ENCODE measurements at places on chromosomes 12 and 14.

DNA sequence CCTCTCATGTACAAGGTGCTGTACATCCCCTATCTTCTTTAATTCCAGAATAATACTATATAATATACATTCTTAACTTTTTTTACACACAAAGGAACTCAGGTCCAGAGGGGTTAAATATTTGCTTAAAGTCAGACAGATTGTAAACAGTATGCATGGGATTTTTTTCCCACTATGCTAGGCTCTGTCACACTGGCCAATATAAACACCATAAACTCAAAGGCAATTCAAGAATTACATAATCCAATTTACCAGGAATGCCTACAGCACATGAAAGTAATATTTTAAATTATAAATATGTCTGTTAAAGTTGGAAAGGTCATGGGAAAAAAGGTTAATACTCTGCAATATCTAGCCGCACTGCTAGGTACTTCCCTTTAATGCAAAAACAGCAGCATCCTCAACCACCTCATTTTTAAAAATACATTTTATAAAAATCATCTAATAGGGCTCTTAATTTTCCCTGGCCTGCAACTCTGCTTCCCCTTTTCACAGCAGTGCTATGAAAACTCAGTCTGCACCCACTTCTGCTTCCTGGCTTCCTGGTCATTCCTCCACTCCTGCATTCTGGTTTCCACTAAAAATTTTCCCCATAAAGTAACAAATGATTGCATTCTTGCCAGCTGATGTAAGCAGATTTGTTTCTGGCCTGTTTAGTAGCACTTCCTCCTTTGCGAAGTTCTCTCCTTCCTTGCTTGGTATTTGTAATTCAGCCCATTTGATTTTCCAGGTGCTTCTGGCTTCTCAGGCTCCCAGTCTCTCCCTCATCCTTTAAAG, 128.1 kb downstream of the ITPR2 start:
- DNase-seq, result no peak

GRCh38 chr14:95327558-95328374, 8.1 kb upstream of the CLMN start:
- no peak for DNase-seq

GRCh38 chr12:65611396-65611795, 212.9 kb upstream of the HMGA2 start:
- DNase-seq, result no peak

GRCh38 chr14:88142997-88143396, 138.1 kb downstream of the GPR65 start:
- no peak for DNase-seq

GRCh38 chr12:108346727-108347710, 7.9 kb upstream of the CMKLR1 start:
- DNase-seq, result no peak

GRCh38 chr14:65962952-65963351, 523.2 kb upstream of the CCDC196 start:
- DNase-seq, result no peak

All from left cardiac atrium (tissue), 4 donors.